ENCODE measurements at places on chromosomes 7 and 10. TPM values are rescaled to one million over a fixed set of nuclear protein-coding genes. Genes with fewer than 3 reads are reported as not detected.

DNA sequence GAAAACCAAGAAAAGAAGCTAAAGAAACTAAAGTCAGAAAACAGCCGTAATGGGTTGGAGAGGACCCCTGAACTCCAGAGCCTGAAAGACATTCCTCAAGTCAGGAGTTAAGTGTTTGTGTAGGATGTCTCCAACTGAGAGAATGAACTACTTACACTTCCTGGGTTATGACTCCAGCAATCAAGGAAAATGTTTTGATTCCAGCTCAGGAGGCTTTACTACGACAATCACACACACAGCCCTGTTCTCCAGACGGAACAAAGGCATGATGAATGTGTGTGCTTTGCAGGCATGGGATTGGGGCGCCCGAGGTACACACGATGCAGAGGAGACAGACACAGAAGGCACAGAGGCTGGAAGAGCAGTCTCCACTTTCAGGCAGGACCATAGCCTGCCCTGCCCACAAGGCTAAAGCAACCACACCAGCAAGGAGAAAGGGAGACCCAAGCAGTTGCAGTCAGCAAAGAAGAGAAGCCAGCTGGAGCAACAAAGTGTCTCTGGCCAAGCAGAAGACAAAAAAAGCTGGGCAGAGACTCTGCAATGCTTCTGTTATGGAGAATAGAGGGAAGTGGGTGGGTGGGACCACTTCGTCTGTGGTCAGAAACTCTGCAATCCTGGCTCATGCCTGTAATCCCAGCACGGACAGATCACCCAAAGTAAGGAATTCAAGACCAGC is 89.1 kb downstream of the GRB10 start:
- no peak for DNase-seq

DNA sequence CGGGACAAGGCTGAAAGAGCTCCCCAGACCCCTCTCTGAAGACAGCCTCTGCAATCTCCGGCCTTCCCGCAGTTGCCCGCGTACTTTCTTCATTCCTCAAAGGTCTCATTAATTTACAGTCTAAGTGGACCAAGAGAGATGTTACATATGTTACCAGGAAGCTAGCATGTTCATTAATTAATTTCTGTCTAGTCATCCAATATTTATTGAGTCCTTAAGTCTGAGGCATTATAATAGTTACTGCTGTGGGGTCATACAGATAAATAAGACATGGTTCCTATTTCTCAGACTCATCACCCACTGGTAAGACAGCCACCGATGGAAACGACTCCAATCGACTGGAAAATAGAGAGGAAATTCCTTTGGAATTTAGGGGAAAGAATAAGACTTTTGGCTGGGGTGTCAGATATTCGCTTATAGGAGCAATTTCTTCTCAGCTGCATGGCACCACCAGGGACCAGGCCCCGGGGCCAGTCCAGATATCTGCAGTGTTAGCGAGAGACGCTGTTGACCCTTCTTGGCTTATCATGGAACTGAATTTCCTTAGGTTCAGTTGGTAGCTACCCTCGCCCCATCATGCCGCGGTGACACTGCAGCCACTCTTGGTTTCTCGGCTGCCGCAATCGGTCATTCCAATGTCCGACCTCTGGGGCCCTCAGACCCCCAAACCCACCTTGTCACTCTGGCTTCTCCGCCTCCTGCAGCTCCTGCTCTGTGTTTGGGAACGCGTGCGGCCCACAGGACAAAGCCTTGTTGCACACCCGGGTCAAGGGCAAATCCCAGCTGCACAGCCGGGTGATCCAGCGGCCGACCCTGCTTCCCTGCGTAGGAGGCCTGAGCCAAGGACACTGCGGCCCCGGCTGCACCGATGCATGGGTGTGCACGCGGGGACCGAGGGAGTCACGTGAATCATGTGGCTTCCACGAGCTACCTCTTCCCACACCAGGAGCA is 383.2 kb downstream of the DNAJB6 start:
- DNase-seq: no peak

DNA sequence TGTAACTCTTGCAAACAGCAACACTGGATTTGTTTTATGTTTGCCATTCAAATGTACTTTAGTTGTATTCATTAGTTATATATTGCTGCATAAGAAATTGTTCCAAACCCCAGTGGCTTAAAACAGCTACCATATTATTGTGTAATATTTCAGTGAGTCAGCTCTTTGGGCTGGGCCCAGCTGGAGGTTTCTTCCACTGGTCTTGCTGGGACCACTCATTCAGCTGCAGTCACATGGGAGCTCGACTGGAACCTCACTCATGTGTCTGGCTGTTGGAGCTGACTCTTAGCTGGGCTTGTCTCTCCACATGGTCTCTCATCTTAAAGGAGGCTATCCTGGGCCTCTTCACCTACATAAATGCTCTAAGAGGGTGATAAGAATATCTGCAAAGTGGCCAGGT is 23.2 kb upstream of the PIP4K2A start:
- DNase-seq: no peak

GRCh38 chr7:151139071-151139790 is 28.3 kb downstream of the GBX1 start:
- DNase-seq: peak; percentile 30

GRCh38 chr10:79090134-79090803 is 21.5 kb downstream of the ZMIZ1 start:
- no peak for DNase-seq

DNA sequence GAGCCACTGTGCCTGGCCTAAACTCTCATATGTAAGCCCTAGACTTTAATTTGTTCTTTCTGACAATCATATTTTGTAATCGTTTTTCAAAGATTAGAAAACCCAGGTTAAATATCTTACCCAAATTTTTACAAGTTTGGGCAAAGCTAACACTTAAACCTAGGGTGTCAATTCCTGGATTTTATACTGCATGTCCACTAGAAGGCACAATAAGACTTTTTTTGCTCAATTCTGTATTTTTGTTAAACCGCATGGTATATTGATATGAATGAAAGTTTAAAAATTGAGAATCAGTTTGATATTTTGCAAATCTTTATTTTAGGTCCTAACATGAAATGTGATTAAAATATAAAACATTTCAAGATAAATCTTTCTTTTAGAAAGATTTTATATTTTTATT is 29.3 kb downstream of the DYNC2I1 start:
- no peak for DNase-seq

- peak; percentile 35 for DNase-seq
Observed at GRCh38 chr10:80612261-80612660, 74.6 kb downstream of the SH2D4B start.

Gene UTF1
- total RNA-seq: not detected

Gene ZNF853
- total RNA-seq: 0.10 TPM

Gene ACBD7
- total RNA-seq: not detected

- DNase-seq: no peak
Observed at GRCh38 chr10:47283101-47283630, 16.8 kb upstream of the GDF10 start.

- DNase-seq: no peak
Observed at GRCh38 chr10:86066696-86067095, 299.9 kb downstream of the GRID1 start.

Gene MYOZ1
- total RNA-seq: not detected

DNA sequence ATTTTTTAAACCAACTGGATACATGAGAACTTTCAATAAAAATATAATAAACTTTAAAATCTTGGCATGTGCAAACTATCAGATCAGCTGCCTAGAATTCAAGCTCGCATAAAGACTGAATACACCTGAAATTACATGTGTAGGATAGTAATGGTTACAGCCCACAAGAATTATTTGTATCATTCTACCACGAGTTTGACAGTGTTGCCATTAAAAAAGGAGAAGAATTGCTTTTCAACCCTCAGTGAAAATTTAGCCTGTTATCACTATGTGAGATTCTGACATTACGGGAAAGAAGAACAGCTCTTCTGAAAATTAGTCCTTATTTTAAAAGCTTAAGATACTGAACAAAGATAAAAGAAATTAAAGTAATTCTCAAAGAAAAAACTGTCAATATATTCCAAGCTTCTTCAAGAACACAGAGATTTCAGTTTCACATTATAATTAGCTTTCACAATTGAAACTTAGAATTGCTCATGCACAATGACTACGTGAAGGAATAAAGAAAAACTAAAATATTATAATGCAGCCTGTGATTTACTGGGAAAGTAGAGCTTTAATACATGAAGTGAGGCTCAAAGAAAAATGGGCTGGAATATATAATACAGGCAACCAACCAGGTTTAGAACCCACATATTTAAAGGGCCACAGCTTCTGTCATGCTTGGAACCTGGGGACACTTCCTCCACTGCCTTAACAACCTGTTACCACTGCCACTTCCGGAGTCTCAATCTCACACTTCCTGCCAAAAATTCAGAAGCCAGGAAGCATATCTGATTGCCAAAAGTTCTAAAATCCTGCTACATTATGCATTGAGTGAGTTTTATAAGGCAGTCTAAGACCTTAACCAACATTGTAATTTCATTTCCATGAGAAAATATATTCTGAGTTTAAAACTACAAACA is 23.2 kb downstream of the TPK1 start:
- no peak for DNase-seq
